ENCODE measurements at places on chromosomes 13 and 19.

- no peak for DNase-seq
Measured at GRCh38 chr13:77389625-77390000, 62.7 kb upstream of the MYCBP2 start.

DNA sequence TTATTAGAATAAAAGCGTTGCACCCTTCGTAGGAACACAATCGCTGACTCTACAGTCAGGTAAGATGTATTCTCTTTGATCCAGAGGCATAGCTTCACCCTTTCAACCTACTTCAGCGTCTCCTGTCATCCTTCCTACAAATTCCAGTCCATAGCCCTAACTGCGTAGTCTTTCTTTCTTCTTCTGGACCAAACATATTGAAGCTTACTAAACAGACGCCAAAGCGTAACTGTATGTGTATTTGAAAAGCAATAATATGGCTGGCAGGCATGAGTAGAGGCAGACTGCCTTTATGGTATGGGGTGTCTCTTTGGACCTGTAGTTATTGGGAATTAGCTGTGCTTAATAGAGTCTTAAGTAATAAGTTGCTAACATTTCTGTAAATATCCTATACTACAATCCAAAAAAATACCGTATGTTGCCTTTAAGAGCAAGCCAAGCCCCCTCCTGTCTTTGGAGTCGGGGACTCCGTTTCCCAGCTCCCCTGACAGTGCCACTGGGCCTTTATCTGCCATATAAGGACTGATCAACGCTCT is 392 bp upstream of the ZNF548 start:
- no peak for DNase-seq

GRCh38 chr19:3533563-3534216 is 5.3 kb upstream of the TEKTIP1 start:
- DNase-seq, result no peak

- peak; percentile 70 for DNase-seq
Measured at GRCh38 chr19:6616011-6616410, 25.1 kb upstream of the CD70 start.

DNA sequence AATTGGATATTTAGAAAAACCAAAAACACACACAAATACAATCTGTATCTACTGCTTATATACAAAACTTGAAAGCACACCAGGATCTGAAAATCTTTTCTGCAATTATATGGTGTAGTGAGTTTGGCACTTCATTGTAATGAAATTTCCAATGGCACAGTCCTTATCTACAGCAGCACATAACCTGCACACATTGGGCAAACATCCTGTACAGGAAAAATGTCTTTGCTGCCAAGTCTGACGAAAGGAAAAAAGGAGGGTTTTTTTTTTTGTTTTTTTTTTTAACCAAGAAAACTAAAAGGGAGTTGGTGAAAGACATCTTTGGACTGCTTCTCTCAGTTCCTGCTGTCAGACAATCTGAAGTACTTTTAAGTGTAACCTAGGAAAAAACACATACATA is 107.8 kb downstream of the FOXO1 start:
- no peak for DNase-seq

- no peak for DNase-seq
Measured at GRCh38 chr19:6663236-6664201, 6.4 kb downstream of the TNFSF14 start.

DNA sequence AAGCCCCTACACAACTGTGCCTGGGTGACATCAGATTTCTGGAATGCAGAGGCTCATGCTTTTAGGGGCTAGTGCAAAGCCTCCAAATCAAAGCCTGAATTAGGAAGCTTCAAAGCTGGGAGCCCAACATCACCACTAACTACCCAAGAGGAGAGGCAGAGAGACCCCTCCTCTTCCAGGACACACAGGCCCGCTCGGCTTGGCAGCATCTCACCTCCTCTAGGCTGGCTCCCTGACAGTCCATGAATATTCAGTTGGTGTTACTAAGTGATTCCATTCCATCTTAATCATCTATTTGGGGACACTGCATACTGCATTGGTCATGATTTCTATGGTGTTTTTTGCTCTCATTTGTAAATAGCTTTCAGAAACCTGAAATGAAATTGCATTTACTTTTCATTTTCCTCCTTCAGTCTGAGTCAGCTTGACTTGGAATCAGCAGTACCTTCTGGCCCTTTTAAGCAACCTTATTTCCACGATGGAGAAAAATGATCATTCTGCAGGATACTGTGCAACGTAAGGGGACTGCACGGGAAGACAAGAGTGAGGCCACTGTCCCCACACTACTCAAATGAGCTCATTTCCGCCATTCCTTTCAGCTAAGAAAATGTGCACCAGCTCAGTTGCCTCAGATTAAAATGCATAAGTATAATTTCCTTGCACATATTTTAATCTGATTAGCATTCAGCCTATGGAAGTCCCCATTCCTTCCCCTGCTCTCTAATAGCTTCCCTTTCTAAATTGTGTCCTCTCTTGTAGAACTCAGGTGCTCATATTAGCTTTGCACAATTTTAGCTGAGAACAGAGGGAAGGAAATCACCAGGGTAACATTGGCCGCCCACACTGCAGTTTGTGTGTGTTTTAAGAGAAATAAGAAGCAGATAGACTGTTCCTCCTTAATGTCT is 219.9 kb downstream of the RFC3 start:
- no peak for DNase-seq

GRCh38 chr13:33201659-33202058 is 83.9 kb downstream of the STARD13 start:
- DNase-seq, result no peak

DNA sequence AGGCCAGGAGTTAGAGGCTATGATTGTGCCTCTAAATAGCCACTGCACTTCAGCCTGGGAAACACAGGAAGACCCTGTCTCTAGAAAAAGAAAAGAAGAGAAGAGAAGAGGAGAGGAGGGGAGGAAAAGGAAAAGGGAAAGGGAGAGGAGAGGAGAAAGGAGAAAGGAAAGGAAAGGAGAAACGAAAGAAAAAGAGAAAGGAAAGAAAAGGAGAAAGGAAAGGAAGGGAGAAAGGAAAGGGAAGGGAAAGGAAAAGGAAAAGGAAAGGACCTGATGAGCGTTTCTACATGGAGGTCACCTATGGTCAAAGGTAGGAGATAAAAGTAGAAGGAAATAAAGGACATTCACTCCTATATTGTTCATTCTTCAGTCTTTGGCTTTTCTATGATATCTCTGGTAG is 109.1 kb upstream of the TRPC4 start:
- DNase-seq, result no peak

DNA sequence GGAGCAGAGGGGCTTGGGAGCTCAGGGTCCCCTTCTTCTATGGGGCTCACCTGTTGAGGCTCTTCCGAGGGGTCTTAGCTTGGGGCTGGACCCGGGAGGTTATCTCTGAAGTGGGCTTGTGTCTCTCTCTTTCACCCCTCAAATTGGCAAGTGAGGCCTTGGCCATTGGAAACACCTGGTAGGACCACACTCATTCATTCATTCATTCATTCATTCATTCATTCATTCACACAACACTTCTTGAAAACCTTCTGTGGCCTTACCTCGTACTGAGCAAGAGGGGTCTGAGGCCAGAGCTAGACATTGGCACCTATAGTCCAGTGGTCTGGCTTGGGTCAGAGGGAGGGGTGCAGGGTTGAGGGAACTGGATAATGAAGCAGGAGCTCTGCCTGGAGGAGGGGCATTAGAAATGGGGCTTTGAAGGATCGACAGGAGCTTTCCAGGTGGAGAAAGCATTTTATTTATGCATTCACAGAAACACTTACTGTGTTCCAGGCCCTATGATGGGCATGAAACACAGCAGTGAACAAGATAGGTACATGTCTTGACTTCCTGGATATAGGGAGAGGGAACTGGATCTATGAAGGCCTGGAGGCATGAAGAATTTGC is 5.5 kb downstream of the CELF5 start:
- no peak for DNase-seq

DNA sequence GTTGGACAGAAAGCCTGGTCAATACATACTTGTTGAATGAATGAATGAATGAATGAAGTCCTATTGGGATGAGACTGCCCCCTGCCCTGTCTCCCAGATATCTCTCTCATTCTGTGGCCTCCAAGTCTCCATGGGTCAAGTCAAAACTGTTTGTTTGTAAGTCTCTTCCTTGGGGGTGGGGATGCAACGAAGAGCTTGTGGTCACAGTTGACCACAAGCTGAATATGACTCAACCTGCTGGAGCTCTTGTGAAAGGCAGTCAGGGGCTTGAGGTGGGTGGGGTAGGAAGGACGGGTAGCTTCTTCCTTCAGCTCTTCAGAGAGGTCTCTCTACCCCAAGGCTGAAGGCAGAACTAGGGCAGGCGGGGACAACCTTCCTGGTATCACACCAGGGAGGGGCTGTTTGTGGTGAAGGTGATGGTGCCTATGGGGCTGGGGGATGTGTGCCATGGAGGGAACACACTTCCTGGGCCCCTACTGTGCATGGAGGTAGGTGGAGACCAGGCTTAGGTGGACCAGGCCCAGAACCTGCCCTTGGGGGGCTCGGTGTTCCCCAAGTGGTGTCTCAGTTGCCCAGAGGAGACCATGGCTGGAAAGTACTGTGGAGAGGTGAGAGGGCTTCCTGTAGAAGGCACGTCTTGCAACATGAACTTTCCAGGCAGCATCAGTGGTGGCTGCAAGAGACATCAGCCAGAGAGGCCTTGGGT is 8.0 kb downstream of the MYO1F start:
- DNase-seq, result peak; percentile 62

DNA sequence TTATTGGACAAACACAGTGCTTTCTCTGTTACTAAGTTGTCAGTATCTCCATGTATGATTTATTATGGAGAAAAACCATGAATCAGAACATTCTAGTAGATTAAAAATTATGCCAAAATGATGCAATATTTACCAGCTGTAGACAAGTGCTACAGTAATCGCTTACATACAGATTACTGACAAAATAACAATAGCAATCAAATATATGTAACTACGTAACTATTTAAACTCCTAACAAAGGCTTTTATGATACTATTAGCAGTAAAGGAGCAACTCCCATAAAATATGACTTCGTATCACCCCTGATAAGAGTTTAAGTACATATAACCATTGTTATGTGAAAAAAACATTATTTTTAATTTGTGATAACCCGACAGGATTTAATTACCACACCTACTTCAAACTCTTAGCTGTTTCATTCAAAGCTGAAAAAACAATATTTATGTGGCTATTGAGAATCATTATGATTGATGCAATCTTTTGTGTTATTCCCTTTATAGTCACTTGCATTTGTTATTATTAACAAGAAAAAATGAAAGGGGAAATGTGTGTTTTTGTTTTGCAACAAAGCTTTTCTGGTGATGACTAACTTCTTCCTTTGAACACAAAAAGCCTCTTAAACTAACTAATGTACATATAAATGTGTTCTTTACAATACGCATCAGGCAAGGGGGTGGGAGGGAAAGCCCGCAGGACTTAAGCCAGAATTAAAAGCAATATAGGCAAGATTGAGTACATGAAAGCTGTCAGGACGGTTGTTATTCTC is 147.4 kb downstream of the ABCC4 start:
- no peak for DNase-seq

- no peak for DNase-seq
Measured at GRCh38 chr19:18333680-18334079, 6.7 kb upstream of the PGPEP1 start.

DNA sequence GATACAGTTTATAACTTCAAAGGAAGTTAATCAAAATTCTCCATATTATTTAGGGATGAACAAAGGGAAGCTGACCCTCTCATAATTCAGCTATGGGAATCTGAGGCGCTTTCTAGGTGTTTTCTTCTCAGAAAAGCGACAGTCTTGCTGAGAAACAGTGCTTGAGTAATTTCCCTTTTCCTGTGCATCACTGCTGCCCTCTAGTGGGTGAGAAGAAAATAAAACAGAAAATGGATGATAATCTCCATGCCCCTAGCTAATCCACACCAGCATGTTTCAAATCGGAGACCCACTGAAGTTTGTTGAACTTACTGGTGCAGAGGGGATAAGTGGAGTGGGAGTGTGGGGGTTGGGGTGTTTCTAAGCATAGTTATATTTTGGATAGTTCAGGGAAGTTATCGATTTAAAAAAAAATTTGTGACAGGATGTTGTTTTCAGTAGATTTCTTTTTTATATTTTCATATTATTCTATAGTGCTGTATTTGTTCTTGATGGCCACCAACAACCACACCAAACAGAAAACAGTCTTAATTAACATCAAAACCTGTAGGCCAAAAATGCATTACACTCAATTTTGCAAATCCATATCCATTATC is 21.4 kb downstream of the LCP1 start:
- peak; percentile 65 for DNase-seq

DNA sequence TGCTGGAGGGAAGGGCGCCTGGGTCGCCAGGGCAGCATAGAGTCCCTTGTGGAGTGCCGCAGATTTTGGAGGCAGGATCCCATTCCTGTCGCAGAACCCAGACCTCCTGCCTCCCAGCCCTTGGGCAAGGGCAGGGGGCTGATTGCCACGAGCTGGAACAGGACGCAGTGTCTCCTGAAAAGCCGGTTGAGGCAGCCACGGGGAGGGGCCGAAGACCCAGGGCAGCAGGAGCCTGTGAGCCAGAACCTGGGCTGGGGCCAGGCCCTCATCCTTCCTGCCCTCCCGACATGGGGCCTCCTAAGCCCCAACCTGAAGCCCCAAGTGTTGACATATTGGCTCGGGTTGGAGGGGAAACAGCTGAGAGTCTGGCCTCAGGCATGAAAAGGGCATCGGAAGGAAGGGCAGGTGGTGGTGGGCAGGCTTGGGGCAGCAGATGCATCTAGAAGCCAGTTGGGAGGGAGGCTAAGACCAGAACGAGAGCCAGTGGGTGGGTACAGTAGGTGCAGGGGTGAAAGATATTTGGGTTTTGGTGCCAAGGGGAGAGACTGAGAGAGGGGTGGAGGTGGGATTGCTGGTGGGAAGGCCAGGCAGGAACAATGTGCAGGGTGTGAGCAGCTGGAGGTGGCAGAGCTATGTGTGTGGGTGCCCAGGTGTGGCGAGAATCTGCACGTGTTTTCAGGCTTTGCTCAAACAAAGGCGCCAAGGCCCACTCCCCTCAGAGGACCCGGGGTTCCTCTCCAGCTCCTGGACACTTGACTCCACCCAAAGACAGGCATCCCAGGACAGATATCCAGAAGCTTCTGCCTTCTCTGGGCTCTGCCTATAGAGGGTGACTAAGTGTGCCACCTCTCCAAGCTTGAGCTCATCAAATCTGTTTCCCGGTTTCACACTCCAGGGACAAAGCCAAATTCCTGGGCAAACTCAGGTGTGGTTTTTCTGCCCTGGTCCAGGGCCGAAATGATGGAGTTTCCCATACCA is 1.4 kb upstream of the SBSN start:
- DNase-seq, result no peak

DNA sequence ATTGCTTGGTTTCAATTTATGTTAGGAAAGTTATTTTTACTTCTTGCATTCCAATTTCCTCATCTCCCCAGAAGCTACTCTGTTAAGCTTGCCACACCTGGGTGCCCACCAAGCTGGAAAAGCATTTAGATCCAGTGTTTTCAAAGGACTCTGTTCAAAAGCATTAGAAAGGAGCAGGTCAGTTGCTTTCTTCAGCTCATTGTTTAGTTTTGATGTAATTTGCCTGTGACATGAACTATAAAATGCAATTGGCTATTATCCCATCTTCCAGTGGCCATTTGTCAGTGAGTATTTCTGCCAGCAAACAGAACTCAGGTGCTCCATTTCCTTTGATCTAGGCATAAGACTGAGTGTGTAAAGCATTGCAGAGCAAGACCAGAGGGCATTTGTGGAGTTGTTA is 46.7 kb upstream of the RNF113B start:
- no peak for DNase-seq

- no peak for DNase-seq
Measured at GRCh38 chr19:49790866-49791265, 22.2 kb downstream of the FUZ start.
